M059J (cell line): ENCODE measurements at places on chromosomes 3 and 15. TPM values are rescaled to one million over a fixed set of nuclear protein-coding genes. Genes with fewer than 3 reads are reported as not detected.

NOX5 gene
- total RNA-seq, result 0.34 and 1.1 TPM in 2 replicates

FBXO40 gene
- total RNA-seq, result not detected in 2 replicates

RPLP1 gene
- 39.1 and 86.1 TPM in 2 replicates for total RNA-seq

CSK gene
- total RNA-seq, result 9.4 and 23.8 TPM in 2 replicates

HDDC3 gene
- total RNA-seq, result 9.9 and 12.4 TPM in 2 replicates

P3H2 gene
- 95.5 and 147 TPM in 2 replicates for total RNA-seq

ANKRD34C gene
- not detected in 2 replicates for total RNA-seq

NEO1 gene
- 7.3 and 16.1 TPM in 2 replicates for total RNA-seq

MORC1 gene
- 0.02 TPM in 1 of 2 replicates, not detected in the other for total RNA-seq

STAC gene
- 19.6 and 22.3 TPM in 2 replicates for total RNA-seq

CLDN11 gene
- 39.0 and 39.7 TPM in 2 replicates for total RNA-seq

GNAT1 gene
- total RNA-seq, result not detected in 2 replicates
